ENCODE measurements at places on chromosomes 3 and 15. TPM values are rescaled to one million over a fixed set of nuclear protein-coding genes. Genes with fewer than 3 reads are reported as not detected.
A peak's percentile ranks its signal among the peaks of the same experiment; 100 is the strongest.

GRCh38 chr3:23308986-23309625 lies 106.0 kb downstream of the UBE2E2 start:
- H3K4me1 ChIP-seq: no peaks in the 10 kb centered on the region
- H3K36me3 ChIP-seq: peaks cover 2% of the 10 kb centered on the region
- DNase-seq: no peak
- H3K27ac ChIP-seq: no peak overlapping the region
- no peak overlapping the region for H3K4me3 ChIP-seq

The SCAPER gene
- total RNA-seq: 7.4 TPM

GRCh38 chr3:110419601-110420000 lies 652.0 kb upstream of the NECTIN3 start:
- 0 out of 3 replicates have a peak, but pooled peaks cover 3% of the 10 kb centered on the region for H3K36me3 ChIP-seq
- no peak overlapping the region for H3K4me3 ChIP-seq
- no peaks in the 10 kb centered on the region for H3K4me1 ChIP-seq
- no peak overlapping the region for H3K27ac ChIP-seq

GRCh38 chr3:119660474-119661440 lies at the start of gene POPDC2:
POPDC2 (minus strand) TSS chr3:119660589; CDS start chr3:119660423, 166 bp downstream.
- no peaks in the 10 kb centered on the region for H3K36me3 ChIP-seq
- no peak within 1 kb of the TSS for H3K4me3 ChIP-seq
- H3K27me3 ChIP-seq: no peaks in the 10 kb centered on the region
- DNase-seq: no peak

DNA sequence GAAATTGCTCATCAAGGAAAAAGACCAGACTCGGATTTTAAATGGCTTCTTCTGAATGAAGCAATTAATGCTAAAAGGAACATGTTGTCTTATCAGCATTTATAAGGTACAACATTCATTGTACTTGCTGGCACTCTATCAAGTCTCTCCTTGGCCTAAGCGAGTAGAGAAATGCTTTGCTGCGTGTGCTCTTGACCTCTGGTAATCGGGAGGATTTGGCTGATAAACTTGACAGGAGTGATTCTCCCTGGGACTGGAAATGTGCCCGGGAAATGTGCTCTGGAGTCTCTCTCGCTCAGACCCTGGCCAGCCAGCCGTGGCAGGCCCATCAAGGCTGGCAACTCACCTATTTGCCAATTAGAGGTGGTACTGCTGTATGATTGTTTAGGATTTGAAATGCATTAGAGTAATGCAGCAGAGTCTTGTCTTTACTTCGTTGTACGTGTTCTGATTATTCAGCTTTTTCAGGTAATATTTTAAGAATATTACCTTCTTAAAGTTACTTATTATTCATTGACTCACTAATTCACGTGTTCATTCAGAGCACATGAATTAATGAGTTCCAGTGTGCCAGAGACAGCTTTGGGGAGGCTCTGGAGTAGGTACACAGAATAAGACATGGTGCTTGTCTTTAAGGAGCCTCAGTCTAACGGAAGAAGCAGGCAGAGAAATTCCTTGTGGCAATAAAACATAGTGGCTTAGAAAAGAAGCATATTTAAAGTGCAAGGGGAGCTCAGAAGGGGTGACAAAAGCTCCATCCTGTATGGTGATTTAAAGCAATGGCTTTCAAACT lies 48.0 kb upstream of the TPRG1 start:
- no peaks in the 10 kb centered on the region for H3K4me1 ChIP-seq
- DNase-seq: no peak
- H3K4me3 ChIP-seq: no peak overlapping the region

DNA sequence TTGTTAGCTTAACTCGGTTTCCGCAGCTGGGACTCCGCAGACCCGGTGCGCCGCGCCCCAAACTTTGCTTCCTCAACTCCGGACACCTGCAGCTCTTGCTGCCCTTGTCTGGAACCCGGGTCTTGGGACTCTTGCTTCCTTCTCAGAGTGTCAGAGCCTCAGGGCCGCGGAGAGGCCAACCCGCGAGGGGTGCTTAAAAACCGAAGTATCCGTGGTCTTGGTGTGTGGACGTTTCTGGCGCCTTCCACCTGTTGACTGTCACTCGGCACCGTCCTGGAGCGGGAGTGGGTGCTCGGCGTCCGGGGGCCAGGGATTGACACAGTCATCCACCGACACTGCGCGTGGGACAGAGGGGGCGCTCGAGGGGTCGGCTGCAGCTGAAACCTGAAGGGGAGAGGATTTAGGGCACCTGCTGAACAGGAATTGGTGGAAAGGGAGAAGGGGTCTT lies 386 bp downstream of the SQOR start:
- H3K27me3 ChIP-seq: peaks cover 8% of the 10 kb centered on the region
- H3K27ac ChIP-seq: no peak overlapping the region
- no peaks in the 10 kb centered on the region for H3K4me1 ChIP-seq

The LEKR1 gene
- 0.22 TPM for total RNA-seq

DNA sequence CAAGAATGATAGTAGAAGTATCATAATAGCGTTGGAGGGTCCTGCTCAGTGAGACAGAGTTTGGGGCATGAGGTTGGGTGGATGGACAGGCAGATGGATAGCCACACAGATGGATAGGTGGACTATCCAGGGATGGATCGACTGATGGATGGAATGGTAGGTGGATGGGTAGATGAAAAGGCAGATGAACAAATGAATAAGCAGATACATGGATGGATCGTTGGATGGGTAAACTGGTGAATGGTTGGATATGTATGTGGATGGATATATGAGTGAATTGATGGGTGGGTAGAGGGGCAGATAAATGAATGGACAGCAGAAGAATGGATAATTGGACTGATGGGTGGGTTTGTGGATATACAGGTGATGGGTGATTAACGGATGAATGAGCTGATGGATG lies 9.5 kb downstream of the CPNE9 start:
- DNase-seq: no peak
- H3K4me1 ChIP-seq: no peaks in the 10 kb centered on the region
- H3K36me3 ChIP-seq: no peaks in the 10 kb centered on the region
- no peaks in the 10 kb centered on the region for H3K27me3 ChIP-seq
- no peak overlapping the region for H3K27ac ChIP-seq
- H3K4me3 ChIP-seq: no peak overlapping the region

- peak; percentile 42 for DNase-seq
- no peaks in the 10 kb centered on the region for H3K4me1 ChIP-seq
- peaks cover 8% of the 10 kb centered on the region for H3K36me3 ChIP-seq
- H3K27me3 ChIP-seq: no peaks in the 10 kb centered on the region
- H3K4me3 ChIP-seq: no peak overlapping the region
Observed at GRCh38 chr3:145798696-145799537, 362.1 kb downstream of the PLOD2 start.

DNA sequence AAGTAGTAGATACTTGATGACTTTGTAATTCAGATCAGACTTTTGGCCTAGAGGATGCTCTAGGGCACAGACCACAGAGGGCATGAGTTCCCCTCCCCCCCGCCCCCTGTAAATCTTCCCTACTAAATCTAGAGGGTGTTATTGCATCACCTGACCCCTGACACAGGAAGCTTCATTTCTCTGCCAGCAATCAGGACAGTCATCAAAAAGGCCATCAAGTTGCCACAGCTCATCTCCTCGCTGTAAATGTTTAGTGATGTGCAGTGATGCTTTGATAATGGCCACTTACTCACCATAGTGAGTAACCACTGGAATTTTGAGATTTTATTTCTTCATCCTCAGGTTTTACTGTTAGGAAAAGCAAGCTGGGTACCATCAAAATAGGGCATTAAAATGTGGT lies 289.2 kb upstream of the CHRM5 start:
- no peaks in the 10 kb centered on the region for H3K4me1 ChIP-seq
- no peak for DNase-seq
- no peaks in the 10 kb centered on the region for H3K36me3 ChIP-seq
- H3K4me3 ChIP-seq: no peak overlapping the region

GRCh38 chr15:67415181-67415580 lies 105.8 kb upstream of the C15orf61 start:
- no peaks in the 10 kb centered on the region for H3K36me3 ChIP-seq
- no peak for DNase-seq
- no peaks in the 10 kb centered on the region for H3K27me3 ChIP-seq
- no peaks in the 10 kb centered on the region for H3K4me1 ChIP-seq
- no peak overlapping the region for H3K4me3 ChIP-seq

Measured in H9 (cell line).